ENCODE measurements at places on chromosomes 16 and 17. TPM values are rescaled to one million over a fixed set of nuclear protein-coding genes. Genes with fewer than 3 reads are reported as not detected.

The DLX4 gene
- not detected for total RNA-seq

The RUNDC3A gene
- total RNA-seq, result 6.0 TPM

The MED31 gene
- total RNA-seq, result 12.6 TPM

The DOC2B gene
- 63.1 TPM for total RNA-seq

The DNAH17 gene
- total RNA-seq, result 0.41 TPM

The PDILT gene
- total RNA-seq, result not detected

The ALOX12 gene
- total RNA-seq, result 0.64 TPM

The KRTAP4-11 gene
- total RNA-seq, result not detected

The HBZ gene
- 38.7 TPM for total RNA-seq

The HNF1B gene
- total RNA-seq, result 51.6 TPM

The PIEZO1 gene
- 117 TPM for total RNA-seq

The HP gene
- 4.3 TPM for total RNA-seq

The ITGAD gene
- 0.18 TPM for total RNA-seq

The NOD2 gene
- total RNA-seq, result 2.8 TPM

The SLFN11 gene
- 16.3 TPM for total RNA-seq

The SSTR5 gene
- total RNA-seq, result 0.82 TPM
